ENCODE measurements at places on chromosomes 3 and 15.

GRCh38 chr3:113597596-113598354, 65.4 kb downstream of the SIDT1 start:
- DNase-seq = no peak

- DNase-seq = no peak
These were observed 72.1 kb downstream of the OCA2 start for GRCh38 chr15:28026764-28027713.

- no peak for DNase-seq
These were observed 26.0 kb downstream of the XPC start for GRCh38 chr3:14152233-14152962.

DNA sequence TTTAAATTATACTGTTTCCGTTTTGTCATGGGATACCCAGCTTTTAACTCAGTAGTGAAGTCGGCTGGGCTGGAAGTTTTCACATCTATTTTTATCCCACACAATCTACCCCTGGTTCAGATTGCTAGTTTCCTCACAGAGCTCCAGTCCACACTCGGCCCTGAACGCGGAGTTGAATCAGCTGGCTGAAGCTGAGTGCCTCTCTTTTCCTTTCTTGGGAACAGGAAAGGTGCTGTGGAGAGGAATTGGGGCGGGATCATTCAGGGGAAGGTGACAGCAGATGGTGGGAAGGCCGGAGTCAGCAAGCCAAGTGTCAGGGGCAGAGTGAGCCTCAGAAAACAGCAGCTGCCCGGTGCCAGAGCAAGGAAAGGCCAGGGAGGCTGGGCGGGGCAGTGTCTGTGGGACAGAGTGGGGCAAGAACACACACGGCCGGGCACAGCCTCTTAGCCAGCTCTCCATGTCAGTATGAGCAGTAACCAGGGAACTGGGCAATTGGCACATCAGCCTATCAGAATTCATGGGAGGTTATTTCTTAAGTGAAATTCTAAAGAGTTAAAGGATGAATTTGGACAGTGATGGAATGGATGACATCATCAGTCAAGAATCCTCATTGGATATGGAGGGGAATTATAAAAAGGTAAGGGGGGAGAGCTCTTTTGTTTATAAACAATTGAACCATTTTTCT, 135.7 kb upstream of the IL12A start:
- peak; percentile 83 for DNase-seq

GRCh38 chr3:24351779-24352469, 142.7 kb downstream of the THRB start:
- no peak for DNase-seq

- peak; percentile 40 for DNase-seq
These were observed 90.6 kb upstream of the MYZAP start for GRCh38 chr15:57500979-57501576.

Data from EL (cell line).